ENCODE measurements at places on chromosomes 4 and X. TPM values are rescaled to one million over a fixed set of nuclear protein-coding genes. Genes with fewer than 3 reads are reported as not detected.

DNA sequence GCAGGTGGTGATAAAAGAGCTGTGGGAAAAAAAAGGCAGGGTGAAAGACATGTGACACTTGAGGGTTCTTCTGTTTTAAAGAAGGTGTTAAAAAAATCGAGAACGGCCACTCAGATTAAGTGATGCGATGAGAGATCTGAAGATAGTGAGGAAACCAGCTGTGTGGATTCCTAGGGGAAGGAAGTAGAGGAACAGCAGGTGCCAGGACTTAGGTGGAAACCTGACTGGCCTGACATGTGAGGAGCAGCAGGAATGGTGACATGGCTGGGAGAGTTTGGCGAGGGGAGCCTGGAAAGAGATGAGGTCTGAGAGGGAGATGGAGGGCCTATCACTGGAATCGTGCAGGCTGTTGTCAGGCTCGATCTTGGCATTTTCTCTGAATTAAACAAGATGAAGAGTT lies 55.5 kb downstream of the BMPR1B start:
- H3K4me1 ChIP-seq, result no peaks in the 10 kb centered on the region
- H3K4me3 ChIP-seq, result no peak overlapping the region
- H3K27me3 ChIP-seq, result peaks cover 2% of the 10 kb centered on the region
- H3K36me3 ChIP-seq, result no peaks in the 10 kb centered on the region

DNA sequence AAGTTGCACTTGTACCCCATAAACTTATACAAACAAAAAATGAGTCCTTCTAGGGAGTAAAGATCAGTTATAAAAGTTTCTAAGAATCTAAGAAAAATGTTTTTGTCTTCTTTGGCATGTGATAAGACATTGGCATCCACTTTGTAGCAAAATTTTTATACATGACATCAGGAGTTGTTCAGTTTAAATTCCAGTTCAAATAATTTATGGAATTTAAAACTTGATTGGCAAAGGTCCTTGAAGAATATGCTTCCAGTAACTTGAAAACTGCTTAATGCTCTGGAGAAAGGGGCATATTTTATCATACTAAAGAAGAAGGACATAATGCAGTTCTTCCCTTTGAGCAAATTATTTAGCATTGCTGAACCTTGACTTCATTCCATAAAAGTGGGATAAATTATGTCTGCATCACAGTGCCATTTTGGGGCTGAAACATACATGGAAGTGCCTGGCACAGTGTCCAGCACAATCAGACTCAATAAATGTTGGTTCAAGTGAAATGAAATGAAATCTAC lies 163.3 kb upstream of the IL15 start:
- no peak overlapping the region for H3K27ac ChIP-seq
- no peaks in the 10 kb centered on the region for H3K36me3 ChIP-seq
- no peaks in the 10 kb centered on the region for H3K4me1 ChIP-seq

- no peaks in the 10 kb centered on the region for H3K27me3 ChIP-seq
- H3K36me3 ChIP-seq, result no peaks in the 10 kb centered on the region
- H3K4me1 ChIP-seq, result no peaks in the 10 kb centered on the region
- DNase-seq, result no peak
These were observed 232.6 kb upstream of the BOD1L1 start for GRCh38 chr4:13860126-13860525.

DNA sequence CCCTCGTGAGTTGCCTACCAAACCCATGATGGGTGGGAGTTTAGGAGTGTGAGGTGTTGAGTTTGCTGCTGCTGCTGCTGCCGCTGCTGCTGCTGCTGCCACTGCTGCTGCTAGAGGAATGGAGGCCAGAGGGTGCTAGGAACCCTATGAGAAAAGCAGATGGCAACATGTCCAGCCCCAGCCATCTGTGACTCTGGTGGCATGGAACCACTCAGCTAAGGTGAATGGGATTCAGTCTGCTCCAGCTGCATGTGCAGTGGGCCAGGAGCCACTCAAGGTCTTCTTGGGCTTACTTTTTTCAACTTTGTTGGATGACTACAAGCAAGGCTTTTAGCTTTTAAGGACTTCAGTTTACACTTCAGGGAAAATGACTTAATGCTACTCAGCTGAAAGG lies 103.8 kb downstream of the RTL5 start:
- H3K27ac ChIP-seq, result no peak overlapping the region
- H3K36me3 ChIP-seq, result no peaks in the 10 kb centered on the region
- H3K4me3 ChIP-seq, result no peak overlapping the region
- H3K4me1 ChIP-seq, result no peaks in the 10 kb centered on the region

DNA sequence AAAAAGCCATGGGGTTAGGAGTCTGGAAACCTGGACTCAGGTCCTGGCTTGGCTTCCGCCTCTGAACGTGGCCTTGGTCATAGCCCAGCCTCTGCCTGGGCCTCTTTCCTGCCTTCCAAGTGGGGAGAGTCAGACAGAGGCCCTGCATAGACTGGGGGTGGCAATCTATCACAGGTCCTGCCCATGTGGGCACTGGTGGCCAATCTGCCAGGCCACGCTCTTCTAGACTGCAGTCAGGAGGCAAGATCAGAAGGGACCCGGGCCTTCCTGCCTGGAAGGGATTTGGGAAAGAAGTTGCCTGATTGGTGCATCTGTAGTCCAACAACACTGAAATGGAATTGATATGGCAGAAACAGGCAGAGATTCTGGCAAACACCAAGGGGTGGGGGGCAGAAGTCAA lies 46.1 kb downstream of the CNGA2 start:
- H3K27ac ChIP-seq, result no peak overlapping the region
- DNase-seq, result no peak
- no peaks in the 10 kb centered on the region for H3K4me1 ChIP-seq
- H3K36me3 ChIP-seq, result no peaks in the 10 kb centered on the region
- H3K4me3 ChIP-seq, result no peak overlapping the region

DNA sequence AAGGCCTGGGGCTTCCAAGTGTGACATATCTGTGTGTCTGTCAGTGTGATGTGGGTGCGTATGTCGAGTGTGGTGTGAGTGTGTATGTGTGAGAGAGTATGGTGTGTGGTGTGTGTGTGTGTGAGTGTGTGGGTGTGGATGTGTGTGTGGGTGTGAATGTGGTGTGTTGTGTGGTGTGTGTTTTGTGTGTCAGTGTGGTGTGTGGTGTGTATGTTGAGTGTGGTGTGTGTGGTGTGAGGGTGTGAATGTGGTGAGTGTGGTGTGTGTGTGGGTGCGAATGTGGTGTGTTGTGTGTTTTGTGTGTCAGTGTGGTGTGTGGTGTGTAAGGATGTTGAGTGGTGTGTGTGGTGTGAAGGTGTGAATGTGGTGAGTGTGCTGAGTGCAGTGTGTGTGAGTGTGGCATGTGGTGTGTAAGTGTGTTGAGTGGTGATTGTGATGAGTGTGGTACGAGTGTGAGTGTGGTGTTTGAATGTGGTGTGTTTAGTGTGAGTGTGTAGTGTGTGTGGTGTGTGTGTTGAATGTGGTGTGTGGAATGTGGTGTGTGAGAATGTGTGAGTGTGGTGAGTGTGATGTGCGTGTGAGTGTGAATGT lies 61.6 kb upstream of the SORCS2 start:
- no peaks in the 10 kb centered on the region for H3K27me3 ChIP-seq
- no peaks in the 10 kb centered on the region for H3K36me3 ChIP-seq
- no peak for DNase-seq

The GAGE12E gene
- not detected for total RNA-seq

DNA sequence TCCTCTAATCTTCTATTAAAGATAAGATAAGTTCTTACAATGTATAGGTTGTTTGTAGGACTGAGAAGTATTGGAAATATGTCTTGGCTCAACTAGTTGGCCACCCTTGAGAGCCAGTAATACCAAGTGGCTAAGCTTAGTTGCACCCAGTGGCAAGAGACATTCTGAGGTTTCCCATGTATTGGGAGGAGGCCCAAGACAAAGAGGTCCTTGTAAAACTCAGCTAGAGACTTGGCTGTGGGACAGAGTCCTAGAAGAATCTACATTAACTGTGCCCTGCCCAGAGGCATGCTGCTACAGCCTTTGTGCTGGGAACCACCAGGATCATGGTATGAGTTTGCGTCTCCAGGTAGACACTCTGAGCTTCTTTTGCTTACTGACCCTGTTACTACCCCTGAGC lies 41.9 kb upstream of the SLC4A4 start:
- no peak overlapping the region for H3K4me3 ChIP-seq
- H3K36me3 ChIP-seq, result no peaks in the 10 kb centered on the region
- H3K27me3 ChIP-seq, result no peaks in the 10 kb centered on the region
- no peak for DNase-seq

DNA sequence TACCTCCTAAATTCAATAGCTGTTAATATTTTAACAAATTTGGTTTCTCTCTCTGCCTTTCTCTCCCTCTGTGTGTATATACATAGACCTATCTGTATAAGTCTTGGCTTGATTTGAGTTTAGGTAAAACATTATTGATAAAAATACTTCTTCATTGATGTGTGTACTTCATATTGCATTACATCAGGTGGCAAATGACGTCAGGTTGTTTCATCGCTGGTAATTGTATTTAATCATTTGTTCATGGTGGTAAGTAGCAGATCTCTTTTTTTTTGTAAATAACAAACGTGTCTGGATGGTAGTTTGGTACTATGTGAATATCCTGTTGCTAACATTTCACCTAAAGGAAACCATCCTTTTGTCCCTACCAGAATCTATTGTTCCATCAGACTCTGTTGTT lies 55.1 kb downstream of the GALNT7 start:
- peaks cover under 1% of the 10 kb centered on the region for H3K4me1 ChIP-seq
- no peak overlapping the region for H3K27ac ChIP-seq
- H3K4me3 ChIP-seq, result no peak overlapping the region
- no peak for DNase-seq
- H3K27me3 ChIP-seq, result no peaks in the 10 kb centered on the region

DNA sequence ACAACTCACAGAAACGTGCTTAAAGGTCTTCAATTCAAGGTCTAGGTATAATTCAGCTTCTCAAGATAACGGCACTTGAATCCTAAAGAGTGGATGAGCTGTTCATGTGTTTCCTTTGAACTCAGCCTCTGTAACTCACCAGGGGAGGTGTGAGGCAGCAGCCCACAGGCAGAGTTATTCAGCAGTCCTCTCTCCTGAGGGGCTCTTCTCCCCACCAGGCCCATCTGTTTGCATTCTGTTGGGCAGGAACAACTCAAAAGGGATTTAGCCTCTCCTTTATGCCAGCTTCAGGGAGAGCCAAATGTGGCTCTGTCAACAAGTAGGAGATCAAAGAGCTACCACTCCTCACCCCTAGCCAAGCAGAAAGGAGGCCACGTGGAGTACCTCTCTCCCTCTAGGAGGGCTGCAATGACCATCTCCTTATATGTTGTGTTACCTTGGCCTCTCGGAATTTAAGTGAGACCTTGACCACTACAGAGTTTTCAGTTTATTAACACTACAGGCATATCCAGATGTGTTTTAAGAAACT lies 151.2 kb downstream of the SPATA18 start:
- H3K4me1 ChIP-seq, result no peaks in the 10 kb centered on the region
- no peaks in the 10 kb centered on the region for H3K27me3 ChIP-seq
- no peaks in the 10 kb centered on the region for H3K36me3 ChIP-seq
- no peak for DNase-seq
- H3K27ac ChIP-seq, result no peak overlapping the region

GRCh38 chr4:157706155-157706554 lies 466.7 kb downstream of the GASK1B start:
- no peak overlapping the region for H3K4me3 ChIP-seq
- no peaks in the 10 kb centered on the region for H3K27me3 ChIP-seq
- H3K36me3 ChIP-seq, result no peaks in the 10 kb centered on the region
- no peaks in the 10 kb centered on the region for H3K4me1 ChIP-seq
- H3K27ac ChIP-seq, result no peak overlapping the region
- DNase-seq, result no peak

- no peaks in the 10 kb centered on the region for H3K27me3 ChIP-seq
- peaks cover 5% of the 10 kb centered on the region for H3K36me3 ChIP-seq
- no peak overlapping the region for H3K4me3 ChIP-seq
- H3K4me1 ChIP-seq, result no peaks in the 10 kb centered on the region
- H3K27ac ChIP-seq, result no peak overlapping the region
- DNase-seq, result no peak
These were observed 20.1 kb downstream of the ACSL1 start for GRCh38 chr4:184805462-184806228.

DNA sequence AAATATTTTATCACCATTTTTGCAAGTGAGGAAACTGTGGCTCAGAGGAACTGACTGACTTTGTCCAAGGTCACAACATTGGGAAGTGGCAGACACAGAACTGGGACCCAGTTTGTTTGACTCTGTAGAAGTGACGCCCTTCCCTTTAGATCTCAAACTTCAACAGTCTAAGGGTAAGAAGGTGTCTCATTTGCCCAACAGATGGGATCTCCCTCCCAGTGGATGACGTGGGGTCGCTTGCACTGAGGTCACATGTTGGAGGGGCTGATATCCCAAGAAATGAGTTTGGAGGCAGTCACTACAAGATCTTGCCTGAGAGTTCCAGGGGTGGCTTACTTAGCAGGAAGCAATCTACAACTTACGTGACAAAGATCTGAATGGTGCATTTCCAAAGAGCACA lies 172.5 kb upstream of the GPC4 start:
- H3K27me3 ChIP-seq, result no peaks in the 10 kb centered on the region
- no peaks in the 10 kb centered on the region for H3K36me3 ChIP-seq
- H3K27ac ChIP-seq, result no peak overlapping the region
- no peak for DNase-seq
- H3K4me1 ChIP-seq, result no peaks in the 10 kb centered on the region

- H3K4me1 ChIP-seq, result no peaks in the 10 kb centered on the region
- no peak overlapping the region for H3K27ac ChIP-seq
- H3K36me3 ChIP-seq, result no peaks in the 10 kb centered on the region
- DNase-seq, result no peak
- H3K4me3 ChIP-seq, result no peak overlapping the region
These were observed 505.7 kb downstream of the ZNF674 start for GRCh38 chrX:46039526-46039925.

DNA sequence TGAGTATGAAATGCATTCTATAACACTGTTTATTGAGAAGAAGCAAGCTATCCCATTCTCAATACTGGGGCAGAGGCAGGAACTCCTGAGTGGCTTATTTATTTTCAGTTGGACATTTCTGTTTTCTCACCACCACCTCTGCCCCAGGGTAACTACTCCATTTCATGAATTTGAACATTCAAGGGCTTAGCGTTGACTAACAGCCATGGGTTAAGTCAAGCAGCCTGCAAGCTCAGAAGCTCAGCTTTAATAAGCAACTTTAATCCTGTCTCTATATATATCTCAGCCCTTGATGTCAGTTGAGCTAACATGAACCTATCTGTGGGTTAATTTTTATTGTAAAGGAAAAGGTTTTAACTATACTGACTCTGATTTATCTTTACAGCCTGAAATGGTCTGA lies 93.8 kb downstream of the MBNL3 start:
- no peak for DNase-seq
- H3K4me1 ChIP-seq, result no peaks in the 10 kb centered on the region
- H3K27me3 ChIP-seq, result no peaks in the 10 kb centered on the region
- H3K36me3 ChIP-seq, result no peaks in the 10 kb centered on the region

DNA sequence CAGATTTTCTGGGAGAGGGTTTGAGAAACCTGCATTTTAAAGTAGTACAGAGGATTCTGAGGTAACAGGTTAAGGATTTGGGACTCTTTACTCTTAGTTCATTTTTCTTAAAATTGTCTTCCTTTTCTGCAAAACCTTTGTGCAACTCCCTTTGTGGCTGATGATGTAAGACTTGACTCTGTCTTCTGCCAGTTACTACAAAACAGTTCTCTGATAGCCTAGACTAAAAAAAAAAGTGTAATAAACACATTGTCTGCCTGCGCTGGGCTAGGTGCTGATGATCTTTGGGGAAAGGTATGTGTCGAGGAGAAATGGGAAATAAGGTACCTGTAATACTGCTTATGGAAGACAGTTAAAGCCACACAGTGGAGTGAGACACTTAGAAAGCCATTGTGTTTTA lies 28.7 kb downstream of the IL13RA1 start:
- H3K27me3 ChIP-seq, result peaks cover 2% of the 10 kb centered on the region
- no peaks in the 10 kb centered on the region for H3K4me1 ChIP-seq
- DNase-seq, result no peak
